ELF-1 (cell line): ENCODE measurements at places on chromosomes 1 and 21.

DNA sequence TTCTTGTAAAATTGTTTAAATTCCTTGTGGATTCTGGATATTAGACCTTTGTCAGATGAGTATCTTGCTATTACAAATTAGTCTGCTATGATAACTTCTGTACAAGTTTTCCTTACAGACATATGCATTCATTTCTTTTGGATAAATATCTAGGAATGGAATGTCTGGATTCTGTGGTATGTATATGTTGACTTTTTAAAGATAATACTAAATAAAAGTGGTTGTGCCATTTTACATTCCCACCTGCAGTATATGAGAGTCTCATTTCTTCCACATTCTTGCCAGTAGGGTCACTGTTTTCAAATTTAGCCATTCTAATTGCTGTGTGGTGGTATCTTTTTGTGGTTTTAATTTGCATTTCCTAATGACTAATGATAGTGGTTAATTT is 53.9 kb downstream of the SYDE2 start:
- no peak for DNase-seq

DNA sequence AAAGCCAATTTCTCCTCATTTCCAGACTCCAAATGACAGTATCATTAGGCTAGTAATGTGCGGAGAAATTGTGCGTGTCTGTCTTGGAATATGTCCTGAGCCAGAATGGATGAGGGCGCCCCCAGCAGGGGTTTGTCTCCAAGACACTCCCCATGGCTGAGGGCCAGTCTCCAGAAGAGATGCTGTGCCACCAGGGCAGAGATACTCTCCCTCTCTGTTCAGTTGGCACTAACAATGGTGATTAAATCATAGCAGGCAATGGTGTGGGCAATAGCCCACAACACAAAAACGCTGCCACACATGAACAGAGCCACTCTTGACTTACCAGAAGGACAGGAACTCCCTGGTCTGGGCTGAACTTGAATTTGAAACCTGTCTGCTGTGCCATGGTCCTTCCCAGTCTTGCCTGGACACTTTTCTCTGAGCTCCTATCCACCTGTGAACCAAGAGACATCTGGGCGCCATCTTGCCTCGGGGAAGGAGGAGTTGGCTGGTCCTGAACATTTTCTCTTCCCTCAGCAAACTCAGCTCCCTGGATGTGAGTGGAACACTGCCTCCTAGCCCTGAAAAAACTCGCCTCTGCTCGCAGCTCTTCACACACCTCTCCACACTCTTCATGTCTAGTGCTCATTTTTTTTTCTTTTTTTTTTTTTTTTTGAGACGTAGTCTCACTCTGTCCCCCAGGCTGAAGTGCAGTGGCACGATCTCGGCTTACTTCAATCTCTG is 14.8 kb upstream of the ADGRB2 start:
- DNase-seq: no peak

- DNase-seq: no peak
These were observed 145.3 kb downstream of the PCBP3 start for GRCh38 chr21:45788637-45789506.

DNA sequence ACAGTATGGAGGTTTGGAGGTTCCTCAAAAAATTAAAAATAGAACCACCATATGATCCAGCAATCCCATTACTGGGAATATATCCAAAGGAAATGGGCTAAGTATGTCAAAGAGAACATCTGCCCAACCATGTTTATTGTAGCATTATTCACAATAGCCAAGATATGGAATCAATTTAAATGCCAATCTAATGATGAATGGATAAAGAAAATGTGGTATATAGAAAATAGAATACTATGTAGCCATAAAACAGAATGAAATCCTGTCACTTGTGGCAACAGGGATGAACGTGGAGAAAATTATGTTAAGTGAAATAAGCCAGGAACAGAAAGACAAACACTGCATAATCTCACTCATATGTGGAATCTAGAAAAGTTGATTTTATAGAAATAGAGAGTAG is 201.7 kb upstream of the AJAP1 start:
- DNase-seq: no peak

DNA sequence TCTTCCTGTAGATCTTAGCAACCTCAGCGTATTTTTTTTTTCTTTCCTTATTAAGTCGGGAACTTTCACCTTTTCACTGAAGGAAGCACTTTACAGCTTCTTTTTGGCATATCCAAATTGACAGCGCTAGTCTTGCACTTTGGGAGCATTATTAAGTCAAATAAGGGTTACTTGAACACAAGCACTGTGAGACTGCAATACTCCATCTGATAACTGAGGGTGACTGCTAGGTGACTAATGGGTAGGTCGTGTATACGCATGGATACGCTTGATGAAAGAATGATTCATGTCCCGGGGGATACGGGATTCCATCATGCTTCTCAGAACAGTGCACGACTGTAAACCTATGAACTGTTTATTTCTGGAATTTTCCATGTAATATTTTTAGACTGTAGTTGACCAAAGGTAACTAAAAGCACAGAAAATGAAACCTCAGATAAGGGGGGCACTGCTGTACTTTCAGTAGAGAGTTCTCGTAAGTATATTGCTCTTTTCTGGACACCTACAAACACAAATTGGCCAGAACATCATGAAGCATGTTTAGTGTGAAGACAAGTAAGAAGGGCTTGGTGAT is 364.7 kb downstream of the SMYD3 start:
- no peak for DNase-seq

- no peak for DNase-seq
These were observed 74.8 kb upstream of the EDN2 start for GRCh38 chr1:41559331-41559730.

- no peak for DNase-seq
These were observed 308.9 kb upstream of the RUNX1 start for GRCh38 chr21:35358008-35358407.

DNA sequence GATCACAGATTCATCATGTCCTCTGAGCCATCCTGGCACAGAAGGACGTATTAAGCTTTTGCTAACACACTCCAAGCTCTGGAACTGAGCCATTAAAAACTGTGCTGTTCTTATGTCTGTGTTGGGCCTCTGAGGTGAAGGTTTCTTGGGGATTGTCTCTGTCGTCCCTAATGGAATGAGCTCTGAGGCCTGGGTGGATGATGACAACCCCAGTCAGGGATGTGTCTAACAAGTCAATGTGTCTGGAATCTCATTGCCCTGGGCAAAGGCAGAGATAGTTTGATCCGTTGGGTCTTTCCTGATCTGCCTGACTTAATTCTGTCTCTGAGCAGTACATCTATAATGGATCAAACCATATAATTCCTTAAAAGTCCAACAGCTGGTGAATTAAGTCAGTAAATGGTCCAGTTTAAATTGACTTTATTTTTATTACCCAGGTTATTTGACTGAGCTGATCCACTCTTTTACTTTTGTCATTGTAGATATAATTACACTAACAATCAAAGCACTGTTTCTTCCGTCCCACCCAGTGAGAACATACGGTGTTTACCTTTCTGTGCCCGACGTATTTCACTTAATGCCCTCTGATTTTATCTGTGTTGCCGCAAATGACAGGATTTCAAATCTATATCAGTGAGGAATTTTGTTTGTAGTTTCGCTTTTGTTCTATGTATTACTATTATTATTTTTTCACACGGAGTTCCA is 38.8 kb upstream of the OR2B11 start:
- DNase-seq: no peak

DNA sequence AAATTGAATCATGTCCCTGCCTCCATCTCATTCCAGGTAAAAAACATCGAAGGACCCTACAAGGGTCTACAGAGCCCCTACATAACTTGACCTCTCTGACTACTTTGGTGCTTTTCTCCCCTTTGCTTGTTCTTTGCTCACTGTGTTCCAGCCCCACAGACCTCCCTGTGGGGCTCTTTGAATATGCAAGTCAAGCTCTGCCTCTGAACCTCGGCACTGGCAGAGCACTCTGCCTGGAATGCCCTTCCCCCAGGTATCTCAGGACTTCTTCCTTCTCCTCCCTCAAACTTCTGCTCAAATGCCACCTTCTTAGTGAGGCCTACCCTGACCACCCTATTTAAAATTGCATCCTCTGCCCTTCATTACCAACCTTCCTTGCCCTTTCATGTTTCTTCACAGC is 87.8 kb upstream of the CD34 start:
- DNase-seq: peak; percentile 11

- no peak for DNase-seq
These were observed 3.9 kb upstream of the C1orf105 start for GRCh38 chr1:172416496-172417035.

DNA sequence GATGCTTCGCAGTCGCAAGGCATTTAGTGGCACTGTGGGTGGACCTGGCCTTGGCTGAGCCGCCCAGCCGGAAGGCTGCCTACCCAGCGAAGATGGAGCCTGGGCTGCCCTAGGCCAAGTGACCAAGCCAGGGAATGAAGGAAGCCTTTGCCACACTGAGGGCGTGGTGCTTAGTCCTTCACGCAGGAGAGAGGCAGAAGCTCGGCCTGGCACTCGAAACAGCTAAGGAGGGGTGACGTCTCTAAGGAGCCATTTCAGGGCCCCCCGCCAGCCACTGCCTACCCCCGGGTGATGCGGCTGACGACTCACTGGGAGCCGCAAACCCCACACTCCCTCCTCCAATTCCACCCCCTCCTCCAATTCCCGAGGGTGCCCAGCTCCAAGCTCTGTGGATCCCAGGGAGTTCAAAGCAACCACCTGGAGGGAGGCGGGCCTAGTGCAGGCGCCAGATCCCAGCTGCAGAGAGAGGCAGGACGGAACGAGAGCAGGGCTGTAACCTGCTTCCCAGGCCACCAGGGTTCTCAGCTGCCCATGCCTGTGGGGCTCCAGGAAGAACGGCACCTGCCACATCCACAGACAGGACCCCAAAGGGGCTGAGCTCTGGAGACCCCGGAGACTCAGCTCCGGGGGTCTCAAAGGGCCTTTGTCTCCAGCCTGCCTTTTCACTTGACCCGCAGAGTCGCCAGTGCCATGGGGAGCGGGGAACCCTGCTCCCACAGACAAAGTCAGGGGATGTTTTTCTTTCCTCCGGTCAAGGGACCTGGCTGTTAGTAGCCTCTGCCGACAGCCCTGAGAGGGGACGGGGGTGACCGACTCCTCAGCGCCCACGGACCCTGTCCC is 75.8 kb downstream of the ARHGEF16 start:
- peak; percentile 50 for DNase-seq

DNA sequence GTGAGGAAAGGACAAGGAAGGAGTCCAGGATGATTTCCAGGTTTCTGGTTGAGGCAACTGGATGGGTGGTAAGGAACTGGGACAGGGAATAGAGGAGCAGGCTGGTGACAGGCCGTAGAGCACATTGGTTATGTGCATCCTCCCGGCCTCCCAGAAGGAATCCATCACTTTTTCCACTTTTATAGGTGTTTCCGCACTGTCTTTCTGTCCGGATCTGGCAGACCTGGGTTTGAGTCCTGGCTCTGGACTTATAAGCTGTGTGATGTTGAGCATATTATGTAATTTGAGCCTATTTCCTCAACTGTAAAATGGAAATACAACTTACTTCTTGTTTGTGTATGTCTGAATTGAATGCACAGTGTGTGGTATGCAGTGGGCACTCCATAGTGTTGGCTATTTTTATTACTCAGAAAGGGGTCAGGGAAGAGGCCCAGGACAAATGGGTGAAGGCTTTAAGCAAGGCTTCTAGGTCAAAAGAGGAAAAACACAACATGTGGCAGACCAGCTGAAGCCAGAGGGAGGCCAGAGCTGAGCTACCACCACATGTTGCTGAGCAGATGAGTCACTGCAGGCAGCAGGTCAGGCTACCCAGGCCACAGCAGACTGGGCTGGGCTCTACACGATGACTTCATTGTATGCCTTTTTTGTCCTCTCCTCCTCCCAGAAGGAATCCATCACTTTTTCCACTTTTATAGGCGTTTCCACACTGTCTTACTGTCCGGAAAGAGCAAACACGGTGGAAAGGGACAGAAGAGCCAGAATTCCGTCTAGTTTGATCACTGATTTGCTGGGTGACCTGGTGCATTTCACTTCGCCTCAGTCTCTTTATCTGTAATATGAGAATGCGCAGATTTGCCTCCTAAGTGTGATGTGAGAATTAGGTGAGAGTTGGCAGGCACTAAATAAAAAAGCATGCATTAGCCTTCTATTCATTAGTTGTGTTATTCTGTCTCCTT is 791 bp upstream of the MAST2 start:
- DNase-seq: peak; percentile 91
